ENCODE measurements at places on chromosomes 7 and 10. TPM values are rescaled to one million over a fixed set of nuclear protein-coding genes. Genes with fewer than 3 reads are reported as not detected.

The SAP25 gene
- 13.5 TPM for total RNA-seq

The GSAP gene
- total RNA-seq = 18.4 TPM

DNA sequence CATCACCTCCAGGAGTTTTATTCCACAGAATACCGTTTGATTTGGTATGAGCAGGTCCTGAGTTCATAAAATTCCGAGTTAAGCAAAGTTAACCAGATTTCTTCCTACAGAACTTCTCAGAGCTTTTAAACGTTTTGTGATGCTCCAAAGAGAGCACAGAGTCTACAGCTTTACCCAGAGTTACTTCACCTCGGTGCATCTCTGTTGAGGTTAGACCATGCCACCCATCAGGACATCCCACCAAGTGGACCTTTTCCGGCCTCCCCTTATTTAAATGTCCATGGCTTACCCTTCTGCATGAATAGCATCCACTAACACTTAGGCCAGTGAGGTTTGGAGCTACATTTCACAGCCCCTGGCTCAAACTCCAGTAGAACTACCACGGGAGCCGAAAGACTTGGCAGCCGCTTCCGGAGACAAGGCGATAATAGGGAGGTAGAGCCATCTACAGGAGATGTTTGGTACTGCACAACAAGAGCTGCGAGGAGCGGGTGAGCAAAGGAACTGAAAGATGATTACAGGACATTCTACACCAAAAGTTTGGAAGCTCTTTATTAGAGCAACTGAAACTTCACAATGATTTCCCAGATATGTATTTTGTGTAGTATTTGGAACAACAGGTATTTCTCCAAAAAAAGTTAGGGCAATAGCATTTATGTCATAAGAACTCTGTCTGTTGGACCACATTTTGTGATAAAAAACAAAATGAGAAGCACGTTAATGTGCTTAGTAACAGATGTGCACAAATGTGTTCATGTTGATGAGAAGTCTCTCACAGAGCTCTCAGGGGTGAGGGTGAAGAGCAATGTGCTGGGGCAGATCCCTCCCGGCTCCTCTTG, 174.7 kb downstream of the HERPUD2 start:
- H3K4me1 ChIP-seq = no peaks in the 10 kb centered on the region
- H3K27ac ChIP-seq = no peak overlapping the region
- no peak overlapping the region for H3K4me3 ChIP-seq
- H3K27me3 ChIP-seq = peaks cover 44% of the 10 kb centered on the region
- H3K36me3 ChIP-seq = no peaks in the 10 kb centered on the region
- DNase-seq = peak; percentile 79

DNA sequence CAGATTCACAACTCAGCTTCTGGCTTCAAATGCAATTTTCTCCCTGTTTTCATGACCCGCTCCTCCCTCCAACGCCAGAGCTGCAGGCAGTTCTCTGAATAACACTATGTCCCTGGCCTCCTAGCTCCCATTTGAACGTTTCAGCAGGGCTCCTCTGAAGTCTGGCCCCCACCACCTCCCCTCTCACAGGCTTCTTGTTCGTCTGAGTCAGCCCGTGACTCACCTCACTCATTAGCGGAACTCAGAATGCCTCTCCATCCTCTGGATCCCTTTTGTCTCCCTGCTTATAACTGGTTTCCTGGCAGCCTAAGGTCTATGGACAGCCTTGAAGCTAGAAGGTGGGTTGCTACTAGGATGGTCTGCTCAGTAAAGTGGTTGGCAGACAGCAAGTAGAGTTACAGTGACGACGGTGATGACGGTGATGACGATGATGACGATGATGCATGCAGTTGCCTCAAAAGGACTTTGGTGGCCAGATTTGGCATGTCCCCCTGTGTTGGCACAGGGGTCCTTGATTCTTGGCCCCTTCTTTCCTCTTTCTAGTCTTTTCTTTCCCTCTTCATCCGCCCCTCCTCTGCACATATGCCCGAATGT, 83.3 kb upstream of the MKLN1 start:
- no peak overlapping the region for H3K27ac ChIP-seq
- no peaks in the 10 kb centered on the region for H3K36me3 ChIP-seq
- no peak for DNase-seq
- no peak overlapping the region for H3K4me3 ChIP-seq
- peaks cover 4% of the 10 kb centered on the region for H3K27me3 ChIP-seq
- no peaks in the 10 kb centered on the region for H3K4me1 ChIP-seq
